ENCODE measurements at places on chromosomes 3 and 15.

DNA sequence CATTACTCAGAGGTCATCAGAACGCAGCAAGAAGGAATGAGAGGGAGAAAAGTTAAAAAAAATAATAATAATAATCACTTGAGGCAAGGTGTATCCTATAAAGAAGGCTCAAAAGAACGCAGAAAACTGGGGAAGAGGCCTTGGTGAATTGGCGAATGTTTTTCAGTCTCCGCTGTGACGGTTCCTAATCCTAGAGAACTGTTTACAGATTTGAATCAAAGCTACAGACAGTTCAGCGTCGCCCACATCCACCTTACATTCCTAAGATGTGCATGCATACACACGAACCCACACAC lies 634 bp downstream of the ZMAT3 start:
- DNase-seq: no peak

- DNase-seq: no peak
Measured at GRCh38 chr3:155106119-155106518, 26.0 kb downstream of the MME start.

DNA sequence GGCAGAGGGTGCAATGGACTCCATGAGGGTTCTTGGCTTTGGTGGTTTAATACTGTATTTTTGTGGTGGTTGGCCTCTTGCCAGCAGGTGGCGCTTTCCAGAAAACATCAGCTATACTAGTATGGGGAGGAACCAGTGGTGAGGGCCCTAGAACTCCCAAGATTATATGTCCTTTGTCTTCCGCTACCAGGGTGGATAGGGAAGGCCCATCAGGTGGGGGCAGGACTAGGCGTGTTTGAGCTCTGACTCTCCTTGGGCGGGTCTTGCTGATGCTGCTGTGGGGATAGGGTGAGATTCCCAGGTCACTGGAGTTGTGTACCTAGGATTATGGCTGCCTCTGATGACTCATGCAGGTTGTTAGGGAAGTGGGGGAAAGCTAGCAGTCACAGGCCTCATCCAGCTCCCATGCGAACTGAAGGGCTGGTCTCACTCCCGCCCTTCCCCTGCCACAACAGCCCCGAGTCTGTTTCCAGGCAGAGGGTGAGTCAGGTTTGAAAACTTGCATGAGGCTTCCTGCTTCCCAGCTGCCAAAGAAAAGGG lies 357.7 kb downstream of the OTOL1 start:
- peak; percentile 2 for DNase-seq

DNA sequence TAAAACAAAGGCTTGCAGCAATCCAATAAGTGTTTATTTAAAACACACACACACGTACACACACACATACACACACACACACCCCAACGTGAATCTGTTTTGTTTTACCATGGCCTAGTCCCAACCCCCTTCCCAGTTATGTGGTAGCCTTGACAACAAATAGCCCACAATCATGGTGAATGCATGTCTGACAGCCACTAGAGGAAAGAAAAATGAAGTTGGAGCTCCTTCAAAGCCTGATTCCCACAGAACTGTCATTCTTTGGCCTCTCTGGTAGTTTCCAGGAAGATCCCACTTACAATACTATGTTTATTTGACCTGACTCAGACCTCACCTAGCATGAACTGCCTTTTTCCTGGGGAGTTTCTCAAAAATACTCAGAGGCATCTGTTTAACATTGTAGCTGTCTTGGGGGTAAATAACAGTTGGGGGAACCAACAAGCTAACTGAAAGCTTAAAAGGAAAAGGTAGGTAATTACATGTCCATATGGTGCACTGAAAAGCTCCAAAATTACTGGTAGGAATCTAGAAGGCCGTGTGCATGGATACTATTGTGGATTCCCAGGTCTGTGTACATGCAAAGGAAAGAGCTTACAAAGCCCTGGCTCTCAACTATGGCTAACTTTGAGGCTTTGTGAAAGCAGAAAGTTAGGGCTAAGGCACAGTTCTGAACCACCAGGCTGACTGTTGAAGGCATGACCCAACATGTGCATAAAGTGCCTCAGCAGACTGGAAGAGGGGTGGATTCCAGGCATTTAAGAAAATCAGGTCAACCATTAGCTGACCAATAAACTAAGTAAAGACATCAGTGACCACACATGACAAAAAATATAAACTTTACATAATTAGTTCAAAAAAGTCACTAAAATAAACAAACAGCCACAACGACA lies 65.3 kb downstream of the FAIM start:
- DNase-seq: no peak

DNA sequence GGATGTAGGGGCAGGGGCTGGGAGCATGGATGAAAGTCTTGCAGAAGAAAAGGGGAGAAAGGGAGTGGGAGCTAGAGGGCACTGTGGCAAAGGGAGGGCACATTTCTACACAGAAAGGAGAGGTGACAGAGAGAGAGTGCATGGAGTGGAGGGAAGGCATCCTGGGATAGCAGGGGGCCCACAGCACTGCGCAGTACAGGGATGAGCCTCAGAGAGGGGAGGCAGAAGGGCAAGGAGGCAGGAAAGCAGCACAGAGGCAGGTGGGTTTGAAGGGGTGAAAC lies 5.4 kb downstream of the STOML1 start:
- no peak for DNase-seq

GRCh38 chr3:9915254-9916141 lies 1.4 kb upstream of the IL17RC start:
- no peak for DNase-seq

- no peak for DNase-seq
Measured at GRCh38 chr3:8576436-8576835, 68.2 kb downstream of the SSUH2 start.

DNA sequence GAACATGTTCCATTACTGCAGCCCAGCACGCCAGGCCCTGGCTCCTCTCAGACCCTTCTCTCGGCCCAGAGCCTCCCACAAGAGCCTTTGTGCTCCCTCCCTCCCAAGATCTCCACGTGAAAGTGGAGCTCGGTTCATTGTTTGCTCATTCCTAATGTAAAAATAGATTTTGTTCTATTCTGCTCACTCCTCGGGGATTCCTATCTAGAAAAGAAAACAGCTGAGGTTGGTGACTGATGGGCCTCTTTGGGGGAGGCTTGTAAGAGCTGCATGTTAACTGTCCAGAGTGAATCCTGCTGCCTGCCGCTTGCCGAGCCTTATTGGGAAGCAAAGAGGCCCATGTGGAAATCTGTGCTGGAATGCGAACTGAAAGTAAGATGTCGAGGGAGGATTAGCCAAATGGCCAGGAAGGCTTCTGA lies 267.1 kb downstream of the LRTM1 start:
- DNase-seq: no peak

DNA sequence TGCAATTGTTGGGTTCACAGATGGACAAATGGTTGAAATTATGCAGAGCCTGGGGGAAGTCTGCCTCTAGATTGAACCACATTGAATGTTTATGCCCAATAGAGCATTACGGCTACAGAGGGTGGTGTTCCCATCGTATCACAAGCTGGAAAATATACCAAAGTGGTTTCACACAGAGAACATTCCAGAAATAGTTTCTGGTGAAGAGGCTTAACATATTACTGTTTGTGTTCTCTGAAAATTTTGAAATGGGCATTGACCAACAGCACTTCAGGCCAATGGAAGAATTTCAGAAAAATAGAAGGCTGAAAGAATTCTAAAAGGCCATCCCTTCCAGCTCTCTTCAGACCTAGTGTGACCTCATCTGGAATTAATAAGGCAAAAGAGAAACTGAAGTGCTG lies 203.9 kb downstream of the NEK10 start:
- no peak for DNase-seq

GRCh38 chr3:194983620-194984019 lies 287.3 kb downstream of the XXYLT1 start:
- no peak for DNase-seq

DNA sequence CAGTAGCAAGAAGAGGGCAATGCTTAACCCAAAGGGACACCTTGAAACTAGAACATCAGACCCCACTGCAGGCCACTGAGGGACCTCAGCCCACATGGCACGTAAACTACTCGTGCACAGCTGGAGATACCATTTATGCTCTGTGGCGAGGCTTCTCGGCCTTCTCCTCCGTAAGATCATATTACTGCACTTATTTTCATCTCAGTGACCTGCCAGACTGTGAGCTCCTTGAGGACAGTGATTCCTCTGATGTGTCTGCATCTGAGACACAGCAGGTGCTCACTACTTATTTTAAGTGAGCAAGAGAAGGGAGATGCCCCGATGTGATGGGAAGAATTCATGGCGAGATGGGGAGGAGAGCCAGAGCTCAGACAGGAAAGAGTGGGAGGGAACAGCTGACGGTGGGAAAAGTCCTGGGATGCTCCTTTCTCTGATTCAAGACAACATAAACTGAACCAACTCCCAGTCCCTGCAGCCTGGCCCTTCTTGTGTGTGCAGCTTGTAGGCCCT lies 137.6 kb downstream of the RPLP1 start:
- DNase-seq: no peak

GRCh38 chr3:159807137-159808040 lies 181.2 kb upstream of the IL12A start:
- DNase-seq: no peak

DNA sequence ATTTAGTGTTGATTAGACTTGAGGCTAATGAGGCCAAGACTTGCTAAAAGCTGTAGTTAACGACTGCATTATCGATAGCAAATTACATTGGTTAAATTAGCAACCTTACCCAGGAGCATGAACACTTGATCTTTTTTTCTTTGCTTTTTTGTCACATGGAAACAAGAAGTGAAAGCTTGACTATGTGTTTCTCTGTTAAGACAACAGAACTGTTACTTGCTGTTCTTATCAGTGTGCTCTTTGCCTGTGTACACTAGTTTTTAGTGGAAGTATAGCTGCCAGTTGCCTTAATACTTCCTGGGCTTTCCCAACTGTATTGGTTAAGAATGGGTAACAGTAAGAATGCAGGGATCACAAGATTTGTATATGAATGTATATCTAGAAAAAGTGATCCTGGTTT lies 625.5 kb downstream of the NAALADL2 start:
- no peak for DNase-seq

GRCh38 chr15:68259883-68260282 lies 17.7 kb upstream of the FEM1B start:
- no peak for DNase-seq

DNA sequence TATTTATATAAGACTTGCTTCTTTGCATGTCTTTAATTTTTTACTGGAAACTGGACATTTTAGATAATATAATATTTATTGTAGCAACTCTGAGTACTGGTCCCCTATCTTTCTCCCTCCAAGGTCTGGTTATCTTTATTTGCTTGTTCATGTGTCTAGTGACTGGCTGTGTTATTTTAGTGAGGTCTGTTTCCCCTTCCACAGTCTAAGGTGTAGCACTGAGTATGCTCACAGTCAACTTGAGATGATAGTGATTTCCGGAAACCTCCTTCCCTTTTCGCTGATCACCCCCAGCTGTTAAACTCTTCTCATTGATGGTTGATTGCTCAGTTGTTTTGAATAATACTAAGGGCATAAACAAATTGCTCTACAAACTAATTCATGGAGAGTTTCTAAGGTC lies 37.0 kb downstream of the PCNP start:
- DNase-seq: no peak

DNA sequence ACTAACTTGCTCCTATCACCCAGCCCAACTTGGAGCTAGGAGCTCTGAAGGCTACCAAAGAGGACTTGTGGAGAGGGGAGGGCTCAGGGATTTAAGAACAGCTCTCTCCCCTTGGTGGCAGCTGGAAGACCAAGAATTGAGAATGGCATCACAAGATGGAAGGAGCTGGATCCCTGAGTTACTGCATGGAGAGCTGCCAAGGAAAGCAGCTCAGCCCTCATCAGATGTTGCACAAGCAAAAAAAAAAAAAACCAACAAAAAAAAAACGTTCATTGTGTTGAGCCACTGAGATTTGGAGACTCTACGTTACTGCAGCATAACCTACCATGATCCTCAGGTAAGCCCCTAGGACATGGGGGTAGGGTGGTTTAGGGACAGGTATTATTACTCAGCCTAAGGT lies 41.0 kb downstream of the ITGB5 start:
- no peak for DNase-seq

DNA sequence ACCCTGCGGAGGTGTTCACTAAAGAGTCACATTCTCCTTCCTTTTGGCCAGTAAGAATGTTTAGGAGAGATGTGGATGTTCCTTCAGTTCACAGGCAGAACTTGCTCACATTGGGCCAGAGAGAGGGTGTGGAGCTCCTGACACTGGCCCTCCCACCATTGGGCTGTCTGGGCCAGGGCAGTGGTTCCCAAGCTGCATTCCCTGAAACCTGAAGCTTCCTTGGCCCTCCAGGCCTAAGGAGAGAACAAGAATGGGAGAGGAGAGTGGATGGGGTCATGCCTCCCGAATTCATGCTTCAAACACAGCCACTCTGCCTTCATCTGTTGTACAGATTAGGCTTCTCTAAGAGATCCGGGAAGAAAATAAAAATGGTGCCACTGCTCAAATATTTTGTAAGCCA lies 257.4 kb downstream of the RORA start:
- no peak for DNase-seq

DNA sequence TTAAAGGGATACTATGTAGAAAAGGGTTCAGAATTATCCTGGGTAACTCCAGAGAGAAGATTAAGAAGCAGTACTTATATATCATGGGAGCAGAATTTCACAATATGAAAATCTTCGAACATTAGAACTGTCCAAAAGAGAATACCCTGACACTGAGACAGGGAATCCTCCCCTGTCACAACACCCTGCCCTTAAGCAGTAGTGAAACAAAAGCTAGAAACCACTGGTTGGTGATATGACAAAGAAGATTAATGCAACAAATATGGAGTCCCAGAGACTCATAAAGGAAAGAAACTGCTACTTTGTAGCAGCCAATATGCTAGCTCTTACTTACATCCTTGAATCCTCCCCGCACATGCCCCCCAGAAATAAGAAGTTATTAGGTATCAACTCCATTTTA lies 18.5 kb downstream of the MIX23 start:
- no peak for DNase-seq

DNA sequence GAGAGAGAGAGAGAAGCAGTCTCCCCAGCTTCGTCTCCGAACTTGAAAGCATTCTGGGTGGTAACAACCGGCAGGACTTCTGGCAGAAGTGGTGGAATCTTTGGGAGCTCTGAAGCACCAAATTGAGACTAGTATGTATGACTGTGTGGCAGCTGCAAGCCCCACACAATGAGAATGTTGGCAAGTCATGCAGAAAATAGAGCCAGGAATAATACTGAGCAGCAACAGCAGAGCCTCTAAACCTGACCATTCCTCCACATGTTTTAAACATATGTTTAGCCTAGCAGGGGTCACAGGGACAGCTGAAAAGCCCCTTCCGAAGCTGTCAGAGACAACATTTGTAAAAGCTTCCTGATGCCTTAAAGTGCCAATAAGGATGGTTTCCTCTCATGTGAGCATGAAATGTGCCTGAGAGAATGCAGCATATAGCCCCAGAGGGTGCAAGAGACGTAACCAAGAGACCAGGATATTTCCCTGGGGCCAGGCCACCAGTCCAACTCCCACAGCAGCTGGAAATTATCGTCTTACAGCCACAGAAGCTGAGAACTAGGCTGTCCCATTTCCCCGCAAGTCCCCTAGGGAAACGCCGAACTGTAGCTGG lies 178.6 kb upstream of the CCDC54 start:
- no peak for DNase-seq

All from activated CD4-positive, alpha-beta T cell treated with anti-CD3 and anti-CD28 coated beads for 24 hours (primary cell).